ENCODE measurements at places on chromosomes 2 and 18.

DNA sequence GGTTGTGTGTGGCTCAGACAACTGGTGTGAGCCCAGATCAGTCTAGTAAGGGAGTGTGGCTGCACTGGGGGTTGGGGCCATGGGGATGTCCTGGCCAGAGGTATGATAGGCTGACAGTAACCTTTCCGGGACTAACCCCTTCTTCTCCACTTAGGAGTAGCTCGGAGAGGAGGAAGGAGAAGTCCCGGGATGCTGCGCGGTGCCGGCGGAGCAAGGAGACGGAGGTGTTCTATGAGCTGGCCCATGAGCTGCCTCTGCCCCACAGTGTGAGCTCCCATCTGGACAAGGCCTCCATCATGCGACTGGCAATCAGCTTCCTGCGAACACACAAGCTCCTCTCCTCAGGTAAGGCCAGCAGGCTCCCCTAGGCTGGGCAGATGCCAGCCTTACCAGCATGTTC lies 49.5 kb downstream of the EPAS1 start:
- no peak for DNase-seq

DNA sequence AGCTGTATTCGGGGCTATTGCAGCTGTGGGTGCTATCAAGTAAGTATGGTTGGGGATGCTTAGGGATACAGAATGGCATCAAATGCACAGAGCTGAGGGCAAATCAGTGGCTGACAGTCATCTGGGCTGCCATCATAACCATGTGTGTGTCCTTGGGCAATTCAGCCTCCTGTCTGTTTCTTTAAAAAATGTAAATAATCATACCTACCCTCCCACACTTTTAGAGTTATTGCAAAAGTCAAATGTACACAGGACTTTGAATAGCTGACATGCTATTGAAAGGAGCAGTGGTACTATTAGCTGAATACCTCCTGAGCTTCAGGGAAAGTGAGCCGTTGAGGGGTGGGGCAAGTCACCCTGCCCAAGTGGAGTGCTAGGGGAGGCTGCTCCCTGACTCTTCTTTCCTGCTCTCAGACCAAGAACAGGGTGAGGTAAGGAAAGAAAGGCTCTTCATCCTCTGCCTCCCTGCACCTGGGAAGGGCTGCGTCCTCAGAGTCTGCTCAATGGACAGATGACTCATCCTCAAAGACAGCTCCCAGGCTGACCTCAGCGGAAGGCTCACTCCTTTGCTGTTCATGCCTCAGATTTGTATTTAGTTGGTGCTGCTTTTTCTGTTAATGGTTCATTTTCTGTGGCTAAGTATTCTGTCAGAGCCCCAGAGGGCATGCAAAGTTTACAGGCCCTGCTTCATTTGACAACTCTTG lies 54.9 kb upstream of the BZW1 start:
- DNase-seq, result peak; percentile 95

DNA sequence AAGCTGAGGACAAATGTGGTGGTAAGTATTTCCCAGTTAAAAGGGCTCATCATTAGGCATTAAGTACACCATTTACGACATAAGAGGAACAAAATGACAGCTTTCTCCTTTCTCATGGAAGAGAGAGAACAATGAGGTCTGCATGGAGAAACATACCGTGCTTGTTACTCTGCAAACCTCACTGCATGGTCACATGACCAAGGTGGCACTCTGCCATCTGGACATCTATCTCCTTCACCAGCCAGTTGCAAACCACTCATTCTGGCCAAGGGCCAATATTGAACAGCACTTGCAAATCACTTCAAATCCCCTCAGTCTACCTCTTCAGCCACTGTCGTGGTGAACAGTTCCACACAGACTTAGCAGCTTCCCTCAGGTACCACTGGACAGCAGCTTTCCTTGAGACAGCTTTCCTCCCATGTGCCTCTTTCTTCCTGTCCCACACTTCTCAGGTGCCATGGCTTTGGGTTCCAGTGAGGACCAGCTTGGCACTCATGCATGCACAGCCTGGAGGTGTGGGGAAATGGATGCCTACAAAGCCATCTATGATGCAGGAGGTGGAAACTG lies 29.5 kb upstream of the DPP4 start:
- DNase-seq, result no peak

DNA sequence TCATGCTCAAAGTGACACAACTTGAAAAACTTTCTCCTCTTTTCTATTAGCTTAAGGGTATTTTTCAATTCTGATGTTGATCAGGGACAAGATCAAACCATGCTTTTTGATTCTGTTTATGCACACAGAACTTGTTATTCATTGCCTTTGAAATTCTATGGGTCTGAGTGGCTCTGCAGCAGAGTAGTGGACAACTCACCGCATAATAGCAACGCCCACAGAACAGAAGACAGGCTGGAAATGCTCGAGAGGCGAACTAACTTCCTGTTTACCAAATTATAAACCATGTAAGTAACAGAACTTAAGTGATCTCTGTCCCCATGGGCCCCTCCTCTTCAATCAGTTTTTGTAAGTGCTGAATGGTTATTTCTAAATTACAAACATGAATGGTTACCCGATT lies 131.2 kb downstream of the CBLN2 start:
- no peak for DNase-seq

DNA sequence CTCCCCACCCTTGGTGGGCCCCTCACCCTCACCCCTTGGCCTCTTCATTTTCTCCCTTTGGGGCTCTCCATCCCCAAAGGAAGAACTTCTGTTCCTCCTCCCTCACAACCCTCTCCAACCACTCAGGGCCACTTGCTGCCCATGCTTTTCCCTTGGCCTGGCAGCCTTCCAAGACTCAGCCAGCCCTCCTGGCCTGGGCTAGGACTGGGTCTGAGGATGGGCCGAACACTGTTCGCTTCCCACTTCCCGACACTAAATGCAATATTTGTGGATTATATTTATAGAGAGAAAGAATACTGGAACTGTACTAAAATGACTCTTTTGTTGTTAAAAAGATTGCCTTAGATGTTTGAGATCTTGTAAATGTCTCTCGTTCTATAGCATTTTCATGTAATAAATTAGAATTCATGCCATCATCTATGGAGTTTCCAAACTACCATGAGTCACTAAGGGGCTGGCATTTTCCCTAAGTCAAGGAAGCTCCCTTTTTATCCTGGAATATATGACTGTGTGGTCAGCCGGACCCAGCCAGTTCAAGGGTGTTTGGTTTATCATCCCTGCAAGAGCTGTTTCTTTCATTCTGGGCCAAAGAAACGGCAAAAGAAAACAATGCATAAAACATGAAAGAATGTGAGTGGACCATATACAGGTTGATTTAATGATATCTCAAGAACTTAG lies 3.8 kb downstream of the CXCR2 start:
- no peak for DNase-seq

- no peak for DNase-seq
These were observed 84.5 kb downstream of the MSH2 start for GRCh38 chr2:47487498-47487875.

DNA sequence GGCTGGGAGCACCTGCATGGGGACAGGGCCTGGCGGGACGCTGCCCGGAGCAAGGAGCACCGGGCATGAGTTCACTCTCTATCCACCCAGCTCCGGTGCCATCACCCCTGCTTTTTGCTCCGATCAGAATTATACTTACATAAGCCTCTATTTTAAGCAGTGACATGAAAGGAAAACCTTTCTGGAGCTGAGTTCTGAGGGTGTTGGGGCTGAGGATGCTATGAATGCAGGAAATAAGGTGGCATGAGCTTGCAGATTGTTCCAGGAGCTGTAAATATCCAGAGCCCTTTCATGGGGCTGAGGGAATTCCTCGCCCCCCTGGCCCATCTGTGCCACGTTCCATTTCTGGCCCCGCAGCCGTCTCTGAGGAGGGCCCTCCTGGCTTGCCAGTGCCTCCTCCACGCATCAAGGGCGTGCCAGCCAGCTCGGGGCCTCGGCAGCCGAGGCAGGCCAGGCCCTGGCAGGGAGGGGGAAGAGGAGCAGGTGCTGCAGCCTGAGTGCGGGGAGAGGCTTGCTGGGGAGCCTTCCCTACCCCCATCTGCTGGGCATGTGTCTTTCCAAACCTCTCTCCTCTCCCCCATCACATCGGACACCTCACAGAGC lies 91.7 kb upstream of the MCFD2 start:
- DNase-seq, result no peak

GRCh38 chr2:205364261-205364660 lies 318.0 kb upstream of the NRP2 start:
- DNase-seq, result no peak

- no peak for DNase-seq
These were observed 866 bp downstream of the CRIM1 start for GRCh38 chr2:36356298-36356989.

- no peak for DNase-seq
These were observed 235.4 kb downstream of the NDUFA10 start for GRCh38 chr2:239789711-239790110.

DNA sequence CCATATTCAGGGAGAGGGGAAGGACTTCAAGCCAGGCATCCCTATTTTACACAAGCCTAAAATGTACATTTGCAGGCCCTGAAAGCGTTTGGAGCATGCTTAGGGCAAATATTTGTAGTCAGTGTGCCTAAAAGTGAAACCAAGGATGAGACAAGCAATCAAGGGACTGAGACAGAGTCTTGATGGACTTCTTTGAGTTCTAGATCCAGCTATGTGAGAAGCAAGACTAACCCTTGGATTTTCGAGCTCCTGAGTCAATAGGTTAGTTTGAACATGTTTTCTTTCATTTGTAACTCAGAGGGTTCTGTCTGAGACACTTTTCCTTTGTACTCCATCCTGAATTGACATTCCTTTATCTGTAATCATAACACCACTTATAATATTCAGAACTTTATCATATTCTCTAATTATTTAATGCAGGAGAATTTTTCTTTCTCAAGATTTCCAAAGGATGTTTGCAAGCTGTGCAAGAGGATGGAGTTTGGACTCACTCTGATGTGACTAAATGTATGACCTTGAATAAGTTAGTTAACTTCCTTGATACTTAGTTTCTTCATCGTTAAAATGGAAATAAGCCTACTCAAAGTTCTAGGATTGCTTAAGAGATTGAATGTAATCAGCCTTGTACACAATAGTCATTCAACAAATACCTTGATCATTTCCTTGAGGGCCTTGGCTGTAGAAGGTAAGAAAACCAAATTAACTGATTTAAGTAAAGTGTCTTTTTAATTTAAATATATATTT lies 1237.8 kb upstream of the ZEB2 start:
- peak; percentile 84 for DNase-seq

DNA sequence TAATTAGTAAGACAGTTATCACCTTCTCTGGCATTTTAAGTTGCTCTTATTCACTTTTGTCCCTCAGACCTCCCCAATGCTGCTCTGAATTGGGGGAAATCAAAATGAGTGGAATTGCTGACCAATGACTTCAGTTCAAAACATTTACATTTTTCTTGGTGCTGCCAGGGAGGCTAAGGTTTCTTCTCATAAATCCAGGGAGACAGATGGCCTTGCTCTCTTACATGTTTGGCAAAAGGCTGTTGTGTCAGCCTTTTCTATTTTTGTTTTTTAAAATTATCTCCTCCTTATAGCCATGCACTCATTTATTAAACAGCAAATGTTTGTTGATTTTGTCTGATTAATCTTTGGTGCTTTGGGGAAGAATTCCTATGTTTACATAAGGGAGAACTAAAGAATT lies 82.0 kb downstream of the GALNT13 start:
- DNase-seq, result no peak

- DNase-seq, result no peak
These were observed 43.2 kb downstream of the IL1R2 start for GRCh38 chr2:102034683-102035548.

GRCh38 chr2:172160839-172161238 lies 58.1 kb upstream of the DLX2 start:
- no peak for DNase-seq

- DNase-seq, result no peak
These were observed 539 bp downstream of the CYP27A1 start for GRCh38 chr2:218782528-218782844.

DNA sequence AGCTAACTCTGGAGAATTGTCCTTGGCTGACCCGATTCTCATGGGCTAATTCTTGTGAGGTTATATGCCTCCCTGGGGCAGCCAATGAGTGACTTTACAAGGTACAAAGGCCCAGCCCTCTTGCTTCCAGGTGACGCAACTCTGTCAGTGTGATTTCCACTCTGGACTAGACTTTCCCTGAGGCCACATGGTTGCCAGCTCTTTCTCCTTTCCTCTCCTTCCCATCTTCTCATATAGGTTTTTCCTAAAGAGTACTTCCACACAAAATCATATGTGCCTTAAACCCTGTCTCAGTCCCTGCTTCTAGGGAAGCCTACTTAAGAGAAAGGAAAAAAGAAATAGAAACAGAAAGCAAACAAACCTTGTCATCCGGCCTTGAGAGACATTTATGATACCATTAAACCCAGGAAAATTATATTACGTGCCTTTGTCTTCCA lies 226.2 kb upstream of the ZSWIM2 start:
- no peak for DNase-seq

GRCh38 chr2:216149741-216150140 lies 40.6 kb downstream of the XRCC5 start:
- DNase-seq, result peak; percentile 86

DNA sequence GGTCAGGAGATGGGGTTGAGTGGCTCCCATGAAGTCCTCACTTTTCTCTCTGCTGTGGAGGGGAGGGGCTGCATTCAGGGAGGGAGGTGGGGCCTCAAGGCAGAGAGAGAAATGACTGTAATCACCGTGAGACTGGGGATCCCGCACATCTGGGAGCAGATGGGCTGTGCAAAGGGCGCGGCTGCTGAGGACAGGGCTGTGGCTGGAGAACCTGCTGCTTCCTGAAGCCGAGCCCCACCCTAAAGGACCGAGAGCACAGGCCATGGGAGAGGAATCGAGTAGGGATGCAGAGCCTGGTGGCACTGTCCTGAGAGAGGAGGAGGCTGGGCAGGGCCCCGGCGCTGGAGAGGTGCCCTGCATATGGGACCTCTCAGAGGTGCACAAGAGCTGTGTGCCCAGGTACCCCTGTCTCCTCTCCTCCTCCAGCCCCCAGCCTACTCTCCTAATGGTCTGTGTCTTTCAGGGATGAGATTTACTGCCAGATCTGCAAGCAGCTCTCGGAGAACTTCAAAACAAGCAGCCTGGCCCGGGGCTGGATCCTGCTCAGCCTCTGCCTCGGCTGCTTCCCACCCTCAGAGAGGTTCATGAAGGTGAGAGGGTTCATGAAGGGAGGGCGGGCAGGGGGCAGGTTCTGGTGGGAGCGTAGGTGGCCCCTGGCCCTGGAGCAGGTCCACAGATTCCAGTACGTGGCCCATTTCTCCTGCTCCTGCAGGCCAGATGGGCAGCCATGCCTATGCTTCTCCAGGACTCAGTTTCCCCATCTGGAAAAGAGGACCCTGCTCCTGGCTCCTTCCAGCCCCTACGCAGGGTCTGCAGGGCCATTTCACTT lies 25.9 kb upstream of the GPR17 start:
- no peak for DNase-seq

DNA sequence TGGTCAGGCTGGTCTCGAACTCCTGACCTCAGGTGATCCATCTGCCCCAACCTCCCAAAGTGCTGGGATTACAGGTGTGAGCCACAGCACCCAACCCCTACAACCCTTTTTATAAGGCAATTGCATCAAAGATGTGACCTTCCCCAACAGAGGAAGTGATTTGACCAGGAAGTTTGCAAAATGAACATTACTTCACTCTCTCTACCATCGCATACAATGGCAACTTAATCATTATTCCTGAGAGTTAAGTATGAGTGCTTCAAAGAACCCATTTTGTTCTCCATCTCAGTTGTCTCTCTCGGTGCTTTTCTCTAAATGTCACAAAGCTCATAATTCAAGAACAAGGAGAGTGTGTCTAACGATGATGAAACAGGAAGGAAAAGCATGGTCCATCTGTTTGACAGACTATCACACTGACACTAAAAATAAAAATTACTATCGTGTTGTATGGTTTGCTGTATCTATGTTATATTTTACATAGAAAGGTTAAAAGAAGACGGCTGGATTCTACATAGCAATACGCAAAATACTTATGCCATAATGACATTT lies 18.1 kb upstream of the CREG2 start:
- no peak for DNase-seq

All from foreskin keratinocyte (primary cell).